ENCODE measurements at places on chromosomes 6 and 20. TPM values are rescaled to one million over a fixed set of nuclear protein-coding genes. Genes with fewer than 3 reads are reported as not detected.

Gene RBPJL
- not detected for total RNA-seq

Gene RBM24
- total RNA-seq: 121 TPM

Gene SLC17A2
- total RNA-seq: not detected

Gene TMC2
- total RNA-seq: not detected

Gene CHRNA4
- total RNA-seq: 0.31 TPM

Gene HLA-DOA
- total RNA-seq: 3.0 TPM

Gene C6orf163
- 2.3 TPM for total RNA-seq

Gene TSPO2
- total RNA-seq: not detected

Gene SEL1L2
- total RNA-seq: not detected

DNA sequence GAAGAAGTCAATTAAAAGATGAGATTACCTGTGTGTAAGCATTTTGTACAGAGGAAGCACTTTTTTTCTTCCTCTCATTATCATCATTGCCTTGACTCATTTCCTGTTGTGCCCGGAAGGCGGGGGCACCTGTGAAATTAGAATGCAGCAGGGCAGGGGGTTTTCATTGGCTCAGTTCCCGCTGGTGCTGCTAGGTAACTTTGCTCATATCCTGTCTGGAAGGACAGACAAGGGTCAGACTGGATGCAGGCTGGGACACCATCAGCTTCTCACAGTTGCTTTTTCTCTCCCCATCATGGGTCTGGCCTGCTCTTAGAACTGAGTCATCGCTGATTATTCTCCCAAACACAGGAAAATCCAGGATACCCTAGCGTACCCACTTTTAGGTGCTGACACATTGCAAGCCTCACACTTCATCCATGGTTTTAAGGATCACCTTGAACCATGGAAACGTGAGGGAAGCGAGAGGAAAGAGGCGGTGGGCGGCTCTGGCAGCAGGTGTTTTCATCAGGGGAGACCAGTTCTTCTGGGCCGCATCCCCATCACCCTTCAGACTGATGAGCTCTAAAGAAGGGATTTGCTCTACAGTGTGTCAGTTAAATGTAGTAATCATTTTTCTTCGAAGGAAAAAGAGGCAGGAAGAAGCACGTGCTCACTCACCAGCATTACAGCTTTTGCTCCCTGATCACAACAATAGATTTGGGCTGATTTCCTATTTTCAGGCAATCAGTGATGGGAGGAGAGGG, 195.7 kb upstream of the SASH1 start:
- no peak for DNase-seq

DNA sequence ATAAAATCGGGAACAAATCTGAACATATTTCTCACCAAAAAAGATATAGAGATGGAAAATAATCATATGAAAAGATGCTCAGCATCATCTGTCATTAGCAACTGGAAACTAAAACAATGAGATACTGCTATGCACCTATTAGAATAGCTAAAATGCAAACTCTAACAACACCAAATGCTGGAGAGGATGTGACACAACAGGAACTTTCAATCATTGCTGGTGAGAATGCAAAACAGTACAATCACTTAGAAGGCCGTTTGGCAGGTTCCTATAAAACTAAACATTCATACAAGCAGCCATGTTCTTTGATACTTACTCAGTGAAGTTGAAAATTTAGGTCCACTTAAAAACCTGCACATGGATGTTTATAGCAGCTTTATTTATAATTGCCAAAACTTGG, 67.0 kb downstream of the FAM50B start:
- DNase-seq: no peak

GRCh38 chr6:110083875-110084585, 95.4 kb downstream of the WASF1 start:
- DNase-seq: no peak

GRCh38 chr6:14477559-14477958, 360.0 kb downstream of the CD83 start:
- no peak for DNase-seq

DNA sequence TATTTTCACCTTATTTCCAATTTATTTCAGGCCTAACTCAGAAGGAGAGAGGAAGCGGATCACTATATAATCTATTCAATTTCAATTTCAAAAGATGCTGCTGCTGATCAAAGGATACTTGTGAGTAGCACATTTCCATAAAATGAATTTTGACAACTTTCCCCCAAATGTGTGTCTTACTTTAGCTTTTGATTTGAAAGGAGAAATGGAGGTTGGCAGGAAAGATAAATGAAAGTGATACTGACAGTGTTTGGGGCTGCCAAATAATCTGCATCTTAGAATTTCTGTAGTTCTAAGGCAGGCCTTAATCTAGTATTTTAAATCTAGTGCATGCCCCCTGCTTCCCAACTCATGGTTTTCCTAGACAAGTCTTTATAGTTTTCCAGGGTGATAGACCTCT, 535.4 kb downstream of the DOK5 start:
- DNase-seq: no peak

- no peak for DNase-seq
These were observed 26.7 kb upstream of the RIPK1 start for GRCh38 chr6:3041606-3042005.

DNA sequence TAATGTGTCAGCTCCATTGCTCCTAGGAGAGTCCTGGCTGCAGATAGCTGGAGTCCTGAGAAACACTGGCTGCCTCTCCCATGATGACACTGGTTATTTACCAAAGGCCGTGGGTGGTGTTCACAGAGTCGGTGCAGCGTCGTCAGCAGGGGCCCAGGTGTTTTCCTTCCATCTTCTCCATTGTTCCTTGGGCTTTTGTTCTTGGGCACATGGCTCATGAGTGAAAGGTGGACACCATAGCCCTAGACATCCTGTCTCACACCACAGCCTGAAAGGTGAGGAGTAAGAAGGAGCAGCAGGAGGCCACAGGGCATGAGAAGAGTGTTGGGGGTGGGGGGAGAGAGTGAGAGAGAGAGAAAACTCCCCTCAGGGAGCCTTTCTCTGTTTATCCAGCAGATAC, 9.1 kb downstream of the CST5 start:
- no peak for DNase-seq

GRCh38 chr6:142708651-142709050, 236.3 kb downstream of the HIVEP2 start:
- no peak for DNase-seq

GRCh38 chr20:59047938-59048680, 5.5 kb upstream of the PRELID3B start:
- DNase-seq: no peak

DNA sequence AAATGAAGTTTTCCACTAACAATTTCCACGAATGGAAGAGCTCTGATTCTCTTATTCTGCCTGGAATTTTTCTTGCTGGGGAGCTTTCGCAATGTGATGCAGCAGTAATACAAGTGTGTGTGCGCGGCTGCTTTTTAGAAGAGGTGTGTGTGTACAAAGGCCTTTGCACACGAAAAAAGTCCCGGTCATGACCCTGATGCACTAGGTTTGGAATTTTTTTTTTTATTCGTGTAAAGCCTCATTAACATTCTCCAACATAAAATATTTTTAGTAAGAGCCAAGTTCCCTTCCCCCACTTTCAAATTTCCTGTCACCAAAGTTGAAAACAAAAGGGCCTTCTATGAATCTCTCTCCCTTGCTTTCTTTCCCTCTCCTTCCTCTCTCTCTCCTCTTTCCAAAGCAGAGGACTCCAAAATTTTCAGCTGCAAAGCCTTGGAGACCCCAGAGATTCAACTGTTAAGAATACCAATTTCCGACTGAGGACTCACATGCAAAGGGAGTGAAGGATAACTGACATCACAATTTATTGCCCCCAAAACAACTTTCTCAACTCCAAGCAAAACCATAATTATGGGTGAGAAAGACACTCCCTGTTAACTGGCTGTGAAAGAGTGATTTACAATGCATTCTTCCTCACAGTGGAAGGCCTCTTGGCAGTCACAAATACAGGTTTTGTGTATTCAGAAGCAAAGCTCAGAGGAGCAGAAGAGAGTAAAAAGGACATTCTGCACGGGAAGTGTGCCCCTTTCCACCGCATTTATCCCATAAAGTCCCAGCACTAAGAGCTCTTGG, 421.2 kb upstream of the JARID2 start:
- no peak for DNase-seq

DNA sequence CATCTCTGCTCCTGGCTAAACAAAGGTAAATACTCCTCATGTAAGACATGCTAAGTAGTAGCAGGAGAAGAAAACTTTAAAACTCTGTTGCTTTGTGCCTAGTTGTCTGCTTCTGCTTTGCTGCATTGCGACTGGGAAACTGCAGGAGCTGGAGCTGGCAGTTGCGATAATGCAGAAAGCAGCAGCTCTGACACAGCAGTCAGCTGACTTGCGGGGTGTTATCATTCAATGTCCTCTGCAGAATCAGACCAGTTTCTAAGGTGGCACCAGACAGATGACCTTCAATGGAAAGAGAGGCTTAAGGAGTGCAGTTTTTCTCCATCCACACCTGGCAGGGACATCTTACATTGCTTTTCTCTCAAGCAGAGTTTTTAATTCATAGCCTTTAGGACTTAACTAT, 69.9 kb upstream of the SOX4 start:
- no peak for DNase-seq

- DNase-seq: no peak
These were observed 13.4 kb downstream of the MTFR2 start for GRCh38 chr6:136236466-136237293.

DNA sequence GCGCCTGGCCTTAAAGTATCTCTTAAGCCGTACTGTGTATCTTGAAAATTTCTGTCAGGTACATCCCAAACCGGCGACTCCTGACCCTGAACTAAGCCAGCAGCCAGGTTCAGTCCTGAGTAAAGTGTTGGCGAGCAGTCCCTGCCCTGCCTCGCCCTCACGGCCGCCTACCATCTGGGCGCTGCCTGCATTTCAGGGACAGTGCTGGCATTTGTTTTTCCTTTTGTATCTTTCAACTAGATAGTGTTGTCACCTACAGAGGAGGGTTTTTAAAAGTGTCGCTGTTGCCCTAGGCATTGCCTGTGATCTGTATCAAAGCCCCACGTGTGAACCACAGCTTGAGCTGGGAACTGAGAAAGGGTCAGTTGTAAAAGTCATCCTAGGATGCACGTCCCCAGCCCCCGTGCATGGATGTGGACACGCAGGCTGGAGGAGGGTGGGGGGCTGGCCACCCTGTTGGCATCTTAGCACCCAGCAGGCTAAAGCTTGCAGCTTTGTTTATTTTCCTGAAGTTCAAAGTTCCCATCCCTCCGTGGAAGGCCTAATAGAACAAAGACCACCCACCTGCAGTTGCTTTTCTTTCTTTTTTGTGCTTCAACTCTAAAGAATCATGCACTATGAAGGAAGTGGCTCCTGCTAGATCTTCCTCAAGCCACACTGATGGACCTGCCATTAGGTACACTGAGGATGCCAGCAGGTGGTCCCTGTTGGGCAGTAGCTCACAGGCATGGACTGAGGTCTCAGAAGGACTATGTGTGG, 136.8 kb downstream of the ZDHHC14 start:
- no peak for DNase-seq

DNA sequence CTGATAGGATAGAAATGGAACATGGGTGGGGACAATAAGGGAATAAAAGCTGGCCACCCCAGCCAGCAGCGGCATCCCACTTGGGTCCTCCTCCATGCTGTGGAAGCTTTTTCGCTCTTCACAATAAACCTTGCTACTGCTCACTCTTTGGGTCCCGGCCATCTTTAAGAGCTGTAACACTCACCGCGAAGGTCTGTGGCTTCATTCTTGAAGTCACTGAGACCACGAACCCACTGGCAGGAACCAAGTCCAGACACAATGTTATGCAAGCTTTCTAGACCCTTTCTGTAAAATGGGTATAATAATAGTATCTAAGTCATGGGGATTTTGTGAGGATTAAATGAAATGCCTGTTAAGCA, 48.9 kb upstream of the EZR start:
- DNase-seq: no peak

- DNase-seq: no peak
These were observed 243.0 kb downstream of the TSHZ2 start for GRCh38 chr20:53215166-53215565.

DNA sequence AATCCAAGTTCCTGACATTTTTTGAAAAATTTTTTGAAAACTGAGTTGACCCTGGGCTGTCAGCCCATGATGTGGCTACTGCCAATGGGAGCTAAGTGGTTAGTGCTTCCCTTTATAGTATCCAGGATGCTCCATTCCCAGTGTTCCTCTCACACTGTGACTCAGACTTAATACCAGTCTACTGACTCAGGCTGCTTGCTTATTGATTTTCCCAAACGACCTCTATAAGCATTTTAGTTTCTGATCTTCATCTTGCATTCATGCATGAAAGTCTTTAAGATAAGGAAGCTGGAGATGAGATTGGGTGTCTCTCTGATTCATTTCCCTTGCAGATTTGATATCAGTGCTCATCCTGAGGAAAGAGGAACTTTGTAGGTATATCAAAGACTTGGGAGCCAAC, 560.0 kb downstream of the TBC1D32 start:
- no peak for DNase-seq

DNA sequence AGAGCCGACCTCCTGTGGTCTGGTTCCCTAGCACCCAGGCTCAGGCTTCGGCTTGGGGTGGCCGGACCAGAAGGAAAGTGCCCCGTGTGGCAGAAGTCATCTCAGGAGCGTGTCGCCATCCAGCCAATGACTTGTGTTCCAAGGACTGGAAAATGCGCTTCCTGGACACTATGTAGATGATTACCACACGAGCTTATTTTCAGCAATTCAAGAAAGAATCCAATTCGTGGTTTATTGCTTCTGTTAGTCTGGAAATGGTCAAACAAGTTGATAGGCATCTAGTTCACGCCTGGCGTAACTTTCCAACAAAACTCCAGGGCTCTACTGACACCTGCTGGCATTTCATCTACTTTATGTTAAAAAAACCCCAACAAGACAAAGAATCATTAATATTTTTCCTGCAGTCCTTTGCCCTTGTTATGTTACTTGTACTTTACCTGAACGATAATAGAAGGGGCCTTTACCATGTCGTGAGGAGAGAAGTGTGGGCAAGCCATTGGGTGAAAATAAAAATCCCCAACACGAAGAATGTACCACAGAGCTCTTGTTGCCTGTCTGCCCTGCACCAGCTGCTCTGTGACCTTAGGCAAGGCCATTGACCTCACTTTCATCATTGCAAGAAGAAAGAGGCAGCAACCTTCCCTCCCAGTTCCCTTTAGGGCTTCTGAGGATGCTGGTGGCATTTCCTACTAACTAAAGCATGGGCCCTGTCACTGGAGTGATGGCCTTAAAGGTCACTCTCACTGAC, 154.7 kb upstream of the LAMP5 start:
- peak; percentile 33 for DNase-seq

DNA sequence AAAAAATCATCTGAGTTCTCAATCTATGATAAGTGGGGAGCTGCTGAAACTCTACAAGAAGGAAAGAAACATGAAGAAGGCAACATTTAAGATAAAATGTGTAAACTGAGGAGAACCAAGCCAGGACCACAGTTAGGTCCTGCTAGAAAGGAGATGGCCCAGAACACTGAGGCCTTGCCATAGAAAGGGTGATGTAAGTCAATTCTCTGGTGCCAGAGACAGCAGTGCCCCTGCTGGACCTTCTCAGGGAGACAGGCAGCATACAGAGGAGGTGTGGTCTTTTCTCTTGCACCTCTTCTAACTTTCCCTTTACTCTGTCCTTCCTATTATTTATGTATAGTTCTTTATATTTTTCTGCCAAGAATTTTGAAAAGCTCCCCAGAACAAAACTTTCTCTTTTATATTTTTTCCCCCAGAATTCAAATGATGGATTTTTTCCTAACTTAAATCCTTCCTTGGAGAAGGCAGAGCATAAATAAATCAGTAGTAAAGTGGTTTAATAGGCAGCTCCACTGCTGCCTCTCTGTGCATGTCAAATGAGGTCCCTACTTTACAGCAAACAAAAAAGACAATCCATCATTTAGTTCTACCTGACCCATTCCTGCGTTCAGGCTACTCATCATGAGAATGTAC, 9.0 kb downstream of the UQCC2 start:
- DNase-seq: peak; percentile 14

- DNase-seq: peak; percentile 46
These were observed 19.1 kb upstream of the CHMP4B start for GRCh38 chr20:33791959-33792597.
